ENCODE measurements at places on chromosomes 6 and 20.

DNA sequence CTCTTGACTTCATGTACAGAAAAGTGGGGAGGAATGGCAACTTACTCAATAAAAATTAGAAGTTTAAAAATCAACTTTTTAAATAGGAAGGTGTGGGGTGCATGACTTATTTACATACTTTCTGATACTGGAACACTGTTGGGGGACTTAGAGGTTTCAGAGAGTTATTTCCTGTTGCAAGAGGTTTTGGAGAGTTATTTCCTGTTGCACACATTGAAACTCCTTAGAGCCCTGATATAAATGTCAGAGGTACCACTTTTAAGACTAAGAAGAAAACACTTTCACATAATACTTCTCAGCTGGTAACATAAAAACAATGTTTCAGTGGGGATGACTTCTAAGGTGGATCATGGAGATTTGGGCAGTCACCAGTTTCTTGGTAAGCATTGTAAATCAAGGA lies 579.9 kb downstream of the MMUT start:
- DNase-seq: no peak
- no peak overlapping the region for H3K27ac ChIP-seq
- H3K27me3 ChIP-seq: no peaks in the 10 kb centered on the region
- no peaks in the 10 kb centered on the region for H3K36me3 ChIP-seq
- H3K4me1 ChIP-seq: no peaks in the 10 kb centered on the region

DNA sequence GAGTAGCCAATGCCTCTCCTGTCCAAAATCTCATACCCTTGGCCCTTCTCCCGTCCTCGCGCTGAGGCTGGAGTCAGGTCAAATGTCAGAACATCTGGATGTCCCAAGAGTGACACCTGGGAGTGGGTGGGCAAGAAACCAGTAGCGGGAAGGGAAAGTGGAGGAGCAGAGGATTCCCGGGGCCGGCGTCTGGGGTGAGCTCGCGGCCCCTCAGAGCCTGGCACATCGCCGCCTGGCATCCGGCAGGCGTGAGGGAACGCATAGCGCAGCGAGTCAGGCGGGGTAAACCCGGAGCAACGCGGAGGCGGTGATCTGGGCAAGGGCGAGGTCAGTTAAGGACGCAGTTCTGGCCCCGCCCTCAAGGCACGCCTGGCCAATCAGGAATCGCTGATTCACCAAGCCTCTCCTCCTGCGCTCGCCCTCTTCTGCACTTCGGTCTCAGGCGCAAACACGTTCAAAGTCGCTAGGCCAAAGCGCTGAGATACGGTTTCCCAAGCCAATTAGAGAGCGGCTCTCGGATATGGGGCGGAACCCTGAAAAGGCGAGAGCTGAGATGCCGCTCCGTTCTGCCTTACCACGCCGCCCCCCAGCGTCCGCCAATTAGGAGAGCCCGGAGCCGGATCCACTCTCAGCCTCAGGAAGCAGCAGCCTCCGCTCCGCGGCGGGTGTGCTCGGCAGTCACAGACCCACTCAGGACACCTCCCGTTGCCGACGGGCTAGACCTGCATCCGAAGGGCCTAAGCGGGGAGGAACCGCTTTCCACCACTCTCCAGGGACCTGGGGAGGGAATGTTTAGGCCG lies 22.5 kb downstream of the VPS52 start:
- H3K36me3 ChIP-seq: no peaks in the 10 kb centered on the region
- H3K4me1 ChIP-seq: peaks cover 31% of the 10 kb centered on the region
- peak overlapping the region; percentile 95 for H3K27ac ChIP-seq
- H3K27me3 ChIP-seq: peaks cover 2% of the 10 kb centered on the region

DNA sequence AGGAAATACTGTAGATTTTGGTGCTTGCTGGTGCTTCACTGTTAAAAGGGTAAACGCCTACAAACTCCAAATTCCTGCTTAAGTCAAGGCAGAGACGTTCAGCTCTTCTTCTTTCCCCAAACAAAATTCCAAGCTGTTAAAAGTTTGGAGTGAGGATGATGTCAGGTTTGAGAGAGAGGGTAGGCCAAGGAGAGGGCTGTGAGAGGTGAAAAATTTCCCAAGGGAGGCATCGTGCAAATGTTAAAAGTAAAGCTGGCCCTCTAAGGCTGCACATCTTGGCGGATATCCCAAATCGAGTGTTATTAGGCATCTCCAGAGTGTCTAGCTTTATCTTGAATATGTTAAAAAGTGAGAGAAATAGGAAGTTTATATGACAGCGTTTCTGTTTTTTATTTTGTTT lies 651.8 kb downstream of the QKI start:
- H3K27ac ChIP-seq: no peak overlapping the region
- no peak for DNase-seq
- H3K4me1 ChIP-seq: no peaks in the 10 kb centered on the region

DNA sequence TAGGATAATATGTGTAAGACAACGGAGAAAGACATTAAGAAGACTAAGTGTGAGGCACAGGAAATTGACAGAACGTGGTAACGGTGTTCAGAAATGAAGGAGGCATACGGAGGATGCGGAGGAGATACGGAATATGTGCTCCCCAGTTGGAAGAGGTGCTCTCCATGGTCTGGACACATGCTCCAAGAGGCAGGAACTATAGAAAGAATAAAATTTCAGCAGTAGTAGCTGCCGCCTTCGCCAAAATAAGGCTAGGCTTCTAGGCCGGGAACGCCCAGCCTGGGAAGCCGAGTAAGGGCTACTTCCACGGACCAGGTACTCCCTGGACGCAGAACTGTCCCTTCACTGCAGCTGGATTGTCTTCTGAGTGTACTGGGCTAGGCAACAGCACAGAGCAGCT lies 7.4 kb downstream of the MAFB start:
- no peak overlapping the region for H3K4me3 ChIP-seq
- H3K4me1 ChIP-seq: no peaks in the 10 kb centered on the region
- DNase-seq: no peak
- H3K36me3 ChIP-seq: no peaks in the 10 kb centered on the region
- peaks cover 19% of the 10 kb centered on the region for H3K27me3 ChIP-seq
- no peak overlapping the region for H3K27ac ChIP-seq

DNA sequence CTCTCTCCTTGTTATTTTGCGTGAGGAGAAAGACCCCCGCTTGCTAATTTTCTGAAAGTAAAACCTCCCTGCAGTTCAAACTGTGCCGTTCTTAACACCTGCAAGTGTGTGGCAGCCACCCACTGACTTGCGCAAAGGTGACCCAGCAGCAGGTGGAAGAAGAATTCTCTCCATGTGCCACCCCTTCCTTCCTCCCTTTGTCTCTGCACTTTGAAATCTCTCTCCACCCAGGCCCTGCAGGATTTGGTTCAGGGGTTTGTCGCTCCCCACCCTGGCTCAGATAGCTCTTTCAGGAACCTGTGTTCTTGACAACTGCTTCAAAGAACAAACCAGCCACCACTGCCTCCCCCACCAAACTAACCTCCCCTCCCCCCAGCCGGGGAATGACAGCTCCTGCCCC lies 41.4 kb downstream of the ZNF831 start:
- peaks cover 18% of the 10 kb centered on the region for H3K4me1 ChIP-seq
- no peak for DNase-seq
- no peaks in the 10 kb centered on the region for H3K27me3 ChIP-seq
- no peak overlapping the region for H3K27ac ChIP-seq
- H3K36me3 ChIP-seq: peaks cover 67% of the 10 kb centered on the region

DNA sequence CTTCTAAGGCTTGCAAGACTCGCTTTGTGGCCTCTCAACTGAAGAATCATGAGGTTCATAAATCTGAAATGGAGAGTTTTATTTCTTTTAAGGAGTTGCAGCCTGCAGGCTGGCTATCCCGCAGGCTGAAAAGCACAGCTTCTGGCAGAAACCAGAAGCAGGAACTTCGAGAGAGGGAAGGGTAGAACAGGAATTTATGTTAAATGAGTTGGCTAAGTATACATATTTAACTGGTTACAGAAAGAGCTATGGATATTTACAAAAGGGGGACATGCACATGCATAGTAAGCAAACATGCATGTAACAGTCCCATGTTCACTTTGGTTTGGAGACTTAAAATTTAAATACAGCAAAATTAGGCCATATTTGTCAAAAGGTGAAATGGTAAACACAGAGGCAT lies 787.0 kb downstream of the TFAP2A start:
- no peak for DNase-seq
- H3K36me3 ChIP-seq: no peaks in the 10 kb centered on the region
- no peak overlapping the region for H3K27ac ChIP-seq
- no peaks in the 10 kb centered on the region for H3K4me1 ChIP-seq
- H3K27me3 ChIP-seq: no peaks in the 10 kb centered on the region
- H3K4me3 ChIP-seq: no peak overlapping the region

DNA sequence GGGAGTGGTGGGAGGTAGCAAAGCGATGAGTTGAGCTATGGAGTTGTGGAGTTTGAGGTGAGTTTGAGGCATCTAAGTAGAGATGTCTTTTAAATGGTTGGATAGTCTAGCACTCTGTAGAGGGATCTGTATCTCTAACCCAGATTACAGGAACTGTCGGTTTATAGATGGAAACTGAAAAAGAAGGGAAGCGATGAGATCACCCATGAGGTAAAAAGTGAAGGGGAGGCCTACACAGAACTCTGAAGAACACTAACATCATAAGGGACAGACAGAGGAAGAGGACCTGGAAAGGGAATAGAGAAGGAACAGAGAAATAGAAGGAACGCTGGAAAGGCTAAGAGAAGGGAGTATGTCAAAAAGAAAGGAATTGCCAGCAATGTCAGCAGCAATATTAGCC lies 2.5 kb downstream of the HINT3 start:
- no peak for DNase-seq
- peaks cover 8% of the 10 kb centered on the region for H3K4me1 ChIP-seq
- no peak overlapping the region for H3K27ac ChIP-seq
- no peak overlapping the region for H3K4me3 ChIP-seq

DNA sequence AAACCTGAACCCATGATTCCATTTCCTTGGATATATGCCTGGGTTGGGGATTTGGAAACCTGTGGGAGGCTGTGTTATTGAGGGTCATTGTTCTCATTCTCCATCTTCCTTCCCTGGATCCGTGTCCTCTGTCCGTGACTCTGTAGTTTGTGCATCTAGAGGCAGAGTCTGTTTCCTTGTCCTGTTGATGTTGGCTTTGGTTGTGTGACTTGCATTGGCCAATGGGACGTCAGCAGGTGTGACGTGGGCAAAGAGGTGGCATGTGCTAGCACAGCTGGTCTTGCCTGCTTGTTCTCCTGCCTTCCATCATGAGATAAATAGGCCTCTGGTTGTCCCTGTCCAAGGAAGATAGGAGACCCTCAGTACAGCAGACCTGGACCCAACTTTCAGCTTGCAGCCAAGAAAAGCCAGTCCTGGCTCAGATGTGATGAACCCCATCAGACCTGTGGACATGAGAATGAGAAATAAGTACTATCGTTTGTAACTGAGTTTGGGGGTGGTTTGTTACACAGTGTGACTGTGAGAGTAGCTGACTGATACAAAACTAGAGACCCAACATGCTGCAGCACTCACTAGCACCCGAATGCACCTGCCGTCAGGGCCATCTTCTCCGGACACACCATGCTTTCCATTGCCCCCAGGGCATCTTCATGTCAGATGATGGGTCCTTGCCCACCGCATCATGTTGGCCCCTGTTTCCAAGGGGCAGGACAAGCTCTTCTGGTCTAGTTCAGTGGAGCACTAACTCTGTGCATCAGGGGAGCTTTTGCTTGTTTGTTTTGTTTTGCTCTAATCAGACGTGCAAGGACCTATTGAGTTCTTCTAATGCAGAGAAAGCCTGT lies 195.3 kb upstream of the SULF2 start:
- DNase-seq: no peak
- H3K36me3 ChIP-seq: no peaks in the 10 kb centered on the region
- H3K4me1 ChIP-seq: peaks cover 3% of the 10 kb centered on the region
- no peak overlapping the region for H3K4me3 ChIP-seq

GRCh38 chr6:57263739-57264138 lies 41.6 kb upstream of the RAB23 start:
- H3K27me3 ChIP-seq: no peaks in the 10 kb centered on the region
- H3K4me3 ChIP-seq: no peak overlapping the region
- no peak for DNase-seq
- no peak overlapping the region for H3K27ac ChIP-seq
- no peaks in the 10 kb centered on the region for H3K36me3 ChIP-seq
- no peaks in the 10 kb centered on the region for H3K4me1 ChIP-seq

Measured in T-cell (primary cell).